Activated CD4-positive, alpha-beta T cell treated with anti-CD3 and anti-CD28 coated beads, Interleukin-2, amount 50 U/mL, for 24 hours (primary cell): ENCODE measurements at places on chromosomes 2 and 18.

GRCh38 chr2:225122007-225122406 is 79.7 kb upstream of the DOCK10 start:
- DNase-seq, result no peak

DNA sequence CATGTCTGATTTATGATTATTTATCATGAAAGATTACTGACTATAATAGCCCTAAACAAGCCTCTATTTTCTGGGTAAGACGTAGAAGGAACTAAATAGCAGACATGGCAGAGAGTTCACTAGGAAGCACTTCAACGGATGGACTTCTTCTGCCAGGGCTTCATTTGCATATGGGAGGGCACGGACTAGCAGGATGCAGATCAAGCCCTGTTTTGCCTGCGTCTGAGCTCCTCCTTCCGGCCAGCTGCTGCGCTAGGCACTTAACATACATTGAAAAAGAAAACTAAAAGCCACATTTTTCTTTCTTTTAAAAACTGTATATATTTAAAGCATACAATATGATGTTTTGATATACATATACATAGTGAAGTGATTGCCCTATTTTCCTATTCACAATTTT is 340.0 kb upstream of the MEX3C start:
- no peak for DNase-seq

DNA sequence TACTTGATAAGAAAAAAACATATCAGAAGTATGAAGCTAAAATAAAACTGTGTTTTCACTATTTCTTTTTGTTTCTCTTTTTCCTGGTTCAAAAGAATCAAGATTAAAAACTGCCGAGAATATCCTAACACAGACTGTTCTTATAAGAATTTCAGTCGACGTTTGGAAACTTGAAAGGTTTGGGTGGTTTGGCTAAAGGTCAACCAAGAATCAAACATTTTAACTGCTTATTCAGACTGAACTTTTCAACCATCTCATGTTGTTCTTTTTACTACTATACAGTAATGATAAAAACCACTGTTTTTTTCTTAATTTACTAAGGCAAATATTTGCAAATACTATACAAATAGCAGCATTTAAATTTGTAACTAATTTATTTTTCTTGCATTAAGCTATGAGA is 308.5 kb upstream of the TFPI start:
- no peak for DNase-seq

DNA sequence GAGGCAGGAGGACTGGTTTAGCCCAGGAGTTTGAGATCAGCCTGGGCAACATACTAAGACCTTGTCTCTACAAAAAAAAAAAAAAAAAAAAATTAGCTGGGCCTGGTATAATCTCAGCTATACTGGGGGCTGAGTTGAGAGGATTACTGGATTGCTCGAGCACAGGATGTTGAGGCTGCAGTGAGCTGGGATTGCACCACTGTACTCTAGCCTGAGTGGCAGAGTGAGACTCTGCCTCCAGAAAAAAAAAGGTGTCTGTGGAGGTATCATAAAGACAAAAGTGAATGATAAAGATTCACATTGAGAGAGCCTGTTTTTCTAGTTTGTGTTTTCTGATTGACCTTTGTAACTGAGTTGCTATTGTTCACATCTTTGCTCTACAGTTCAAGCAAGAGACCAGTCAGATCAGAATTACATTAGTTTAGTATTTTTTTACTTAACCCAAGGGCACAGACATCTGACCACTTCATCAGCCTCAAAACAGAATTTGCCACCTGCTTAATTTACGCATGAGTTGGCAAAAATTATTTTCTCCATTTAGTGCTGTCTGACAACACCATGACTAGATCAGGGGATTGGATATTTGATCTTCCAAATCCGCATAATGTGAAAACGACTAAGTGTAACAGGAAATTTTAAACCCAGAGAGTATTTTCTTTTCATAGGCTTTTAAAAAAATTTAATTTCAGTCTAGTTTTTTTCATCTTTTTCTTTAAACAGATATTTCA is 271.0 kb downstream of the TGIF1 start:
- no peak for DNase-seq

- DNase-seq, result no peak
These were observed 94.1 kb downstream of the KLHL29 start for GRCh38 chr2:23478933-23479683.

- DNase-seq, result no peak
These were observed 121.7 kb upstream of the TACR1 start for GRCh38 chr2:75320898-75321598.

DNA sequence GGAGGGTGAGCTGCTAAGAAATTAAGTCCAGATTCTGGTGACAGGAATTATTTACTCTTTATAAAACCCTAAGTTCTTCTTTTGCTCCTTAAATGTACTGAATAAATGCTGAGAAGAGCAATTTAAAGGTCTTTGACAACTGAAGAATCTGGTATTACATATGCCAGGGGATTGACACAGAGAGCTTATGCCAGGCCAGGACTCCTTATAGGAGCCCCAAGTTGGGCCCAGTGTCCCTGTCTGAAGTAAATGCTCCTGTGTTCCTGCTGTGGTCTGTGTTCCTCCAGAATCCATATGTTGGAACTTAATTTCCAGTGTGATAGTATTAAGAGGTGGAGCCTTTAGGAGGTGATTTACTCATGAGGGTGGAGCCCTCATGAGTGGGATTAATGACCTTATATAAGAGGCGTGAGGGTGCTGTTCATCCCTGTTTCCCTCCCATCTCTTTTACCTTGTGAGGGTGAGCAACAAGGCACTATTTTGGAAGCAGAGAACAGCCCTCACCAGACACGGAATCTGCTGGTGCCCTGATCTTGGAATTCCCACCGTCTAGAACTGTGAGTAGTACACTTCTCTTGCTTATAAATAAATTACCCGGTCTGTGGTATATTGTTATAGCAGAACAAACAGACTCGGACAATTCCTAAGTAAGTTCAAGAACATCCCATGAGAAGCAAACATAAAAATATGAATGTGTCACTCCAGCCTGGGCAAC is 39.8 kb downstream of the LYPD6 start:
- no peak for DNase-seq

DNA sequence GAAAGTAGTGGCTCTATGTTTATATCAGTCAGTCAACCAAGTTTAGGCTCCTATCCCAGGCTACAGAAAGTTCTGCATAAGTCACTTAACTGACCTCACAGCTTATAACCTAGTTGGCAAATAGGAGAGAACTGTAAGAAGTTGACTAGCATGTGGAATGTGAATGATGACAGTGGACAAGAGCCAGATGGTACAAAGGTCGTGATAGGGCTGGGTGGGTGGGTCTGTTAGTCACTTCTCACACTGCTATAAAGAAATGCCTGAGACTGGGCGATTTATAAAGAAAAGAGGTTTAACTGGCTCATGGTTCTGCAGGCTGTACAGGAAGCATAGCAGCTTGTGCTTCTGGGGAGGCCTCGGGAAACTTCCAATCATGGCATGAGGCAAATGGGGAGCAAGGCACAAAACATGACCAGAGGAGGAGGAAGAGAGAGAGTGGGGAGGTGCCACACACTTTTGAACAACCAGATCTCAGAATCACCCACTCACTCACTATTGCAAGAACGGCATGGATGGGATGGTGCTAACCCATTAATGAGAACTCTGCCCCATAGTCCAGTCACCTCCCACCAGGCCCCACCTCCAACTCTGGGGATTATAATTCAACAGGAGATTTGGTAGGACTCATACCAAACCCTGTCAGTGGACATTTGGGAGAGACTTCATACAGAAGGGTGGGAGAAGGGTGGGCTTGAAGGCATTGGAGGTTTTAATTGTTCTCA is 68.8 kb downstream of the LTBP1 start:
- DNase-seq, result no peak

- no peak for DNase-seq
These were observed 122.3 kb upstream of the RAB6C start for GRCh38 chr2:129857200-129857599.

GRCh38 chr2:219490186-219490585 is 8.5 kb upstream of the GMPPA start:
- DNase-seq, result no peak

- DNase-seq, result no peak
These were observed 36.0 kb upstream of the MTA3 start for GRCh38 chr2:42532397-42532796.

GRCh38 chr18:62796216-62796621 is 80.9 kb downstream of the PHLPP1 start:
- no peak for DNase-seq

GRCh38 chr18:62876111-62876510 is 160.8 kb downstream of the PHLPP1 start:
- no peak for DNase-seq

DNA sequence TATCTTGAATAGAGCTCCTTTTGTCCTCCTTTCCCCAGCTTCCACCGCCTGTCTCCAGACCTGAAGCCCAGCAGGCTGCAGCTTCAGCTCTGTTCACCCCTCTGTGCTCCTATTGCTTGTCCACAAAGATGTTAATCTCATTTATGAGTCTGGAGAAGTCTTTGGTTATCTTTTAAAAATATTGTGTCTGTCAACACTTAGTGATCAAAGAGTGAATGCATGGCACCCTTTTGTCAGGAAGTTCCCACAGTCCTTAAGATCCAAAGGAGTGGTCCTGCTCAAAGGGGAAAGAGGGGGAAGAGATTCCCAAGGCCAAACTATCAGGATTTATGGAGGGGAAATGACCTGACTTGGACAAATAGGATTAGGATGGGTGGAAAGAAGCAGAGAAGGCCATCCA is 118.9 kb downstream of the ACAA2 start:
- no peak for DNase-seq

DNA sequence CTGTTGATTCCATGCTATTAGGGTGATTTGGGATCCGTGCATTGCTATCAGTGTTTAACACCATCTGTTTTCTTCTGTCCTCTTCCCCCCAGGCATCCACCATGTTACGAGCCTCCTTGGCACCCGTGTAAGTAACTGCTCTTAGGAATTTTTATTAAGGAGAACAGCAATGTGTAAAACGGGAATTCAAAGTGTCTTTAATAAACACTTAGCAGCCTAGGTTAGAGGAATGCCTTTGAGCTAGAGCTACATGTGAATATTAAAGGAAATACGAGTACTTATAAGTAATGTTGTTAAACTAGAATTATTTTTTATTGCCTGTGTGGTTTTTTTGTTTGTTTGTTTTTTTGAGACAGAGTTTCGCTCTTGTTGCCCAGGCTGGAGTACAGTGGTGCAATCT is 58.1 kb downstream of the ARMC9 start:
- DNase-seq, result no peak

GRCh38 chr2:12261986-12262680 is 454.6 kb upstream of the TRIB2 start:
- no peak for DNase-seq

DNA sequence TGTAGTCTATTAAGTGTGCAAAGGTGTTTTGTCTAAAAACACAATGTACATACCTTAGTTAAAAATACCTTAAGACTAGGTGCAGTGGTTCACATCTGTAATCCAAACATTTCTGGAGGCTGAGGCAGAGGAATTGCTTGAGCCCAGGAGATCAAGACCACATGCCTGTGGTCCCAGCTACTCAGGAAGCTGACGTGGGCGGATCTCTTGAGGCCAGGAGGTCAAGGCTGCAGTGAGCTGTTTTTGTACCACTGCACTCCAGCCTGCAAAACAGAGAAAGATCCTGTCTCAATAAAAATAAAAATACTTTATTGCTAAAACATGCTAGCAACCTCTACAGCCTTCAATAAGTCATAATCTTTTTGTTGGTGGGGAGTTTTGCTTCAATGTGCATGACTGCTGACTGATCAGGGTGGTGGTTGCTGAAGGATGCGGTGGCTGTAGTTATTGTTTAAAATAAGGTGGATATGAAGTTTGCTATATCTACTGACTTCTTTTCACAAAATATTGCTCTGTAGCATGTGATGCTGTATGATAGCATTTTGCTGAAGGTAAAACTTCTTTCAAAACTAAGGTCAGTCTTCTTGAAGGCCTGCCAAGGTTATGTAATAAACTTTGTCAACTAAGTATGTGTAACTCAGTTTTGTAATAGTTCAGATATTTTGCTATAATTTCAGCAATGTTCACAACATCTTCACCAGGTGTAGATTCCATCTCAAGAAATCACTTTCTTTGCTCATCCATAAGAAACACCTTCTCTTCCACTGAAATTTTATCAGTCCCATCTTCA is 1238.0 kb upstream of the NRXN1 start:
- DNase-seq, result no peak

DNA sequence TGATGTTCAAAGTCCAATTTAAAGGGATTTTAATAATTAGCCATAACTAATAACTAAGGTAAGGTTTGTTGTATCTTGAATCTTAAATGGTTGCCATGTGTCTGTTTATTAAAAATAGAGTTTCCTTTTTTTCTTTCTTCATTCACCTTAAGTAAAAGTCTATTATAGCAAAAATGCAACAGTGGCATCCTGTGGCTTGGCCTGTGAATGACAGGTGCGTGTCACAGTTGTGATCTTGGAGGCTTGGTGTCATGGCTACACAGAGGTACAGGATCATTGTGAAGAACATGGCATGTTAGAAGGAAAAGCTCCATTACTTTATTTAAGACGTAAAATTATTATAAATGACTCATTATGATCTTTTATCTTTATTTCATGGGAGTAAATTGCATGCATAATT is 246.1 kb downstream of the BCL2 start:
- no peak for DNase-seq

DNA sequence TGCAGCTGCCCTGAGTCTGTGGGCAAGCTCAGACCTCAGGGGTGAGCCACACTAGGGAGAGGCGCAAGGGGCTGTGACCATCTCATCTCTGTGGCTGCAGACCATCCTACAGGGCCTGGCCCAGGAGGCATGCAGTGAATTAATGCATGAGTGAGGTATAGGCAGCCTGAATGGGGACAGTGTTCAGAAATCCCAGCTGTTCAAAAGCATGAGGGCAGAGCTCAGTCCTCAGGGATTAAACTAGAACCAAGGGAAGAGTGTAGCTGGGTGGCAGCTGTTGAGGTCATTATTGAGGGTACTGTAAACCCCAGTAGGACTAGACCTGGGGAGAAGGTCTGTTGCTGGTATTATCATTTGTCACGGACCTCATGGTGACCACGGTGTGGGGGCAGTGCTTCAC is 17.0 kb downstream of the TMEM177 start:
- DNase-seq, result no peak

- no peak for DNase-seq
These were observed 39.1 kb downstream of the VWA3B start for GRCh38 chr2:98126061-98126460.

DNA sequence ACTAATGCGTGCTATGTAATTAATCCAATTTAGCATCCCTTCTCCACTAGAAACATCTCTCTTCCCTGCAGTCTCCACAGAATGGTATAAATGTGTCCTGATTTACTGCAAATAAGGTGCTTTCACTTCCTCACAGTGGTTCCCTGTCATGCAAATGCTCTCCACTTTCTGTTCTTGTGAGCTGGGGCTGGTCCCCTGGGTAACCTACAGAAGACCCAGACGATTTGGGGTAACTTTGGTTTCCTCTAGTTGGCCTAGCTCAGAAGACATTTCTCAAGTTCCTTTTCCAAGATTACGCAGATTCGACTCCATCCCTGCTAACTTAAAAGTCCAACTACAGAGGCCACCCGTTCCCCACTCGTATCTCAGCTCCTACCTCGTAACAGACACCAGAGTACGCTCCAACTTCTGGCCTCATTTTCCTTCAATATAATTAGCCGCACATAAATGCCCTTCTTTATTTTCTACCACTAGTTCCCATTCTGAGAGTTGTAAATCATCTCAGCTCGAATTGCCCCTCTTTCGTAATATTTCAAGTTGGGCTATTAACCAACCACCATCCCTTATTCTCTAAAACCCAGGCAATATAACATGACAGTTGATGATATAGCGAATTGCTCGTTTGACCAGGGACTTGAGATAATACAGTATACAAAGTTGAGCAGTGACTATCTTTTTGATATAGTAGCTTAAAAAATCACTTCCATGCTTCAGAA is 28.8 kb upstream of the NEDD4L start:
- DNase-seq, result no peak

- no peak for DNase-seq
These were observed 27.1 kb upstream of the SULT1C3 start for GRCh38 chr2:108212671-108213070.
